Right ventricle myocardium inferior (tissue), 1 donor: ENCODE measurements at places on chromosomes 5 and 9. TPM values are rescaled to one million over a fixed set of nuclear protein-coding genes. Genes with fewer than 3 reads are reported as not detected.

Gene MYOT
- 22.4 TPM for total RNA-seq

Gene SREK1
- total RNA-seq: 27.5 TPM

DNA sequence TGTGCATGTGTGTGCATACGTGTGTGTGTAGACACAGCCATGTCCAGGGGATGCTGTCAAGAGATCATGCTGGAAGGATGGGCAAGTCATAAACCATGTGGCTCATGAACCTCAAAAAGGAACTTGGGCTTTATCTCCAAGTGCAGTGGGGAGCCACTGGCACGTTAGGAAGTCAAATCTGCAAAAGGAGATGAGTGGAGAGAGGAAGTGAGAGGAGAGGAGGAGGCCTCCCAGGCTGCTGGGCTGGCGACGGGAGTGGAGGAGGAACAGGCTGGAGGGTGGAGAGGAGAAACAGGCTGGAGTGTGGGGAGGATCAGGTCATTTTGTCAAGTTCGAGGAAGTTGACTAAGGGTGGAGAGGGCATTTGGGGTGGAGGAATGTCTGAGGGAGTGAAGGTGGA lies 29.2 kb upstream of the TIFAB start:
- no peak for DNase-seq

Gene MYMK
- not detected for total RNA-seq

DNA sequence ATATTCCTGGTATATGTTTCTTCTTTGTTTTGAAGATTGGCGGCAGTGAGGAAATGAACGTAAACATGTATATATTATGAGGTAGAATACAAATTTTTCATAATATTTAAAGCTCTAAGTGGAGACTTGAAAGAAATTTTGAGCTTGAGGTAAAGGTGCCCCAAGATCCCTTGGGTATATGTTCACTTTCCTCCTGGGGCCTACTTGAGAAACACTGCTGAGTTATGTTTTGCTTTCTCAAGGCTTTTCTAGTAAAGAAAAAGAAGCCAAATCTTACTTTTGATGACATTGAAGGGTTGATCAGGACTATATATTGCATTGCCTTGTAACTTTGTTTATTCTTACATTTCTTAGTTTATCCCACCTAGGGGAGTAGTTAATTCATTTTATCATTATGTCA lies 30.7 kb downstream of the AP3S1 start:
- no peak for DNase-seq

Gene PHYHD1
- 30.2 TPM for total RNA-seq

- peak; percentile 44 for DNase-seq
Observed at GRCh38 chr5:95959888-95960666, 1.6 kb downstream of the ELL2 start.

Gene FSD1L
- 4.5 TPM for total RNA-seq

Gene DND1
- total RNA-seq: 0.24 TPM

GRCh38 chr9:116322521-116322920 lies 168.9 kb downstream of the PAPPA start:
- DNase-seq: no peak

- DNase-seq: no peak
Observed at GRCh38 chr9:137042751-137043727, 2.9 kb downstream of the NPDC1 start.

DNA sequence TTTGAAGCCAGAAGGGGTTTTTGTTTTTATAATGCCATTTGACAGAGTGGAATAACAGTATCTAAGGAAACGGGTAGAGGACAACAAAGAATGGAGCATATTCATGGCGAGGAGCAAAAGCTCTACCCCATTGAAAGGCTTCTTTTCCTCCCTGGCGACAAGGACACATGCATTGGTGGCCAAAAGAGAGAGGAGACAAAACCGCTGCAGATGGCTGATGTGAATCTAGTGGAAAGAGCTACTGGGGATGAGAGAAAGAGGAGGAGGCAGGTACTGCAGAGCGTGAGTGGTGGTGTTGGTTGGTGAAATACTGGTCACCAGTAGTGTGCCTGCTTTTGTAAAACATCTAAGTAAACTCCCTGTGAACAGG lies 491 bp downstream of the APC start:
- DNase-seq: no peak

DNA sequence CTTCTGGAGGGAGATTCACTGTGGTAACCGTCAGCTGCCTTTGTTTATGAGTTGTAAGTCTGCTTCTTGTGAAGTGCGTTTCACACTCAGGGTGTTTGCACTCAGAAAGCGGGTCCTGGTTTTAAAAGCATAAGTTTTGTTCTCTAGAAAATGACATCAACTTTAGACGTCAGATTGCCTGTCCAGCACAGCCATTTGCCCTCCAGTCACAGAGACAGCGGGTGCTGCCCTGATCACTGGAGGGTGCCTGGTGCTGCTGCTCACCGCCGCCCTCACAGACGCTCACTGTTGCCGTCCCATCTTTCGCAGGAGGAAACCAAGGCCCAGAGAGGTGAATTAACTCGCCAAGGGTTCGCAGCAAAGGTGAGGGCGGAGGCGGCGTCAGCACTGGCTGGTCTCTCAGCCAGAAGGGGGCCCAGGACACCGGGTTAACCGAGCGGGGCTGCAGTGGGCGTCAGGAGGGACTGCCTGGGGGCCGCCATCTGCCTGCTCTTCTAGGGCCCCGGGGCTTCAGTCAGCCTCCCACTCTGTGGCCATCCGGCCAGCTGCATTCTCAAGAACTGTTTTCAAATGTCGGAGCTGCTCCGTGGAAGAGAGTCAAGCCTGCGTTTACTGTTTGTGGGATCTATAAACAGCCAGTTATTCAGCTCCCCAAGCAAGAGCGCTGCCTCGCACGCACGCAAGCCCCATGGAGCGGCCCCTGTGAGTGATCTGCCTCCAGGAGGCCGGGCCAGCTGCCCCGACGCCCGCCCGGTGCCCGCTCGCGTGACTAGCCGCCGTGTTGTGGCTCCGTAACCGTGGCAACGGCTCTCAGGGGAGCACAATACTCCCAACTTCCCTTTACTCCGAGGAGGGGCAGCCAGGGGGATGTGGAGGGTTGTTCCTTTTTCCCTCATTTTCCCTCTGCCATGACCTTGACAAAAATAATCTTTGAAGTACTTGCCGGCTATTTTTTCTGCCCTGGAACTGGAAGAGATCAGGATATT lies 43.4 kb upstream of the EXOC3 start:
- DNase-seq: peak; percentile 95

- DNase-seq: no peak
Observed at GRCh38 chr9:126208216-126208758, 118.3 kb upstream of the MVB12B start.

GRCh38 chr5:91159647-91160046 lies 223.5 kb downstream of the ARRDC3 start:
- no peak for DNase-seq

GRCh38 chr5:116411101-116411571 lies 163.5 kb downstream of the SEMA6A start:
- no peak for DNase-seq

GRCh38 chr5:172691886-172692285 lies 50.8 kb downstream of the NEURL1B start:
- no peak for DNase-seq

Gene TPD52L3
- not detected for total RNA-seq

DNA sequence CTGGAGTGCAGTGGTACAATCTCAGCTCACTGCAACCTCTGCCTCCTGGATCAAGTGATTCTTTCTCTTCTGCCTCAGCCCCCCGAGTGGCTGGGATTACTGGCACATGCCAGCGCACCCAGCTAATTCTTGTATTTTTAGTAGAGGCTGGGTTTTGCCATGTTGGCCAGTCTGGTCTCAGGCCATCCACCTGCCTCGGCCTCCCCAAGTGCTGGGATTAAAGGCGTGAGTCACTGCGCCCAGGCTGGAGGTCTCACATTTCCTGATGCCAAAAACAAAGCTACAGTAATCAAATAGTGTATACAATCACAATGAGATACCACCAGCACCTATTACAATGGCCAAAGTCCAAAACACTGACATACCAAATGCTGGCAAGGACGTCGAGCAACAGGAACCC lies 51.1 kb downstream of the TTLL11 start:
- DNase-seq: no peak

DNA sequence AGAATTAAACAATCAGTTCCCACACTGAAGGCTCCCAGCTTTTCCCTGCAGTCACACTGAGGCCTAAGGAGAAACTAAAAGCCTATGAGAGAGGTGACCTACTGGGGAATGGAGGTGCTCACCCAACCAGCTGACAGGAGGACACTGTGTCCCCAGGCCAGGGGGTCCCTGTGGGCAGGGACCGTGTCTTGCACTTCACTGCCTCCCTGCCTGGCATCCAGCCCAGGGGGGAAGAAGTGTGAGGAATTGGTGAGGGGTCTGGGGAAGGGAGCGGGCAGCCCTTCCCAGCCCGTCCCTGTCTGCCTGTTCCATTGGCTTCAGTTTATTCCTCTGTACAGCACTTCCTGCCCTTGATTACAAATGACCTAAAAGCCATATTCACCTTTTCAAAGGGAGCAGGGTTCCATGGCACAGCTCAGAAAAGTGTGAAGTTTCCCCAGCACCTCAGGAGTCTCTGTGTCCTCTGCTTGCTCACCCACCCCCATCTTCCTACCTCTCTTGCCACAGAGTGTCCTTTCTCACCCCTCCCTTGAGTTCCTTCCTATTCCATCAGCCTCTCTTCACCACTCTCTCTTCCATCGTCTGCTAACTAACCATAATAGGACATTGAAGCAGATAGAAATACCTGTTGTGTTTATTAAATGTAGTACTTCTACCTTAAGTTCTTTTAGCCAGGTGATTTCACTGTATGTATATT lies 12.9 kb downstream of the OTULINL start:
- DNase-seq: no peak

DNA sequence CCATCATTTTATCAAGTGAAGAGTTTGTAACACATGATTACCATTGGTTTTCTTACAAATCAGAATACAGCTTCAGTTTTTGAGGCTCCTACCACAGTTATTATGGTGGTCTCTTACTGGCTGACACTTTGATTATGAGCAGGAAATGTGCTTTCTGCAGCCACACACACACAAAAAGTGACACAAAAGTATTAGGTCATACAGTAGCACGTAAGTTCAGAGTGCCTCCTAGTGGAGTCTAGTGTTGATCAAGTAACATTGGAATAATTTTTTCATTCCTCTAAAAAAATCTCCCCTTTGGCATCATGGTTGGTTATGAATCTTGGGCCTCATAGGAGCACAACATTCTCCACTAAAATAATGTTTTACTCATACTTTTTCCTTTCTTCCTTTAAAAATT lies 37.6 kb downstream of the PAM start:
- no peak for DNase-seq

Gene GMCL2
- not detected for total RNA-seq

- no peak for DNase-seq
Observed at GRCh38 chr9:88530051-88530450, 4.9 kb upstream of the NXNL2 start.

- DNase-seq: peak; percentile 73
Observed at GRCh38 chr5:67234671-67235176, 38.1 kb upstream of the CD180 start.

Gene ZNF879
- 3.5 TPM for total RNA-seq

DNA sequence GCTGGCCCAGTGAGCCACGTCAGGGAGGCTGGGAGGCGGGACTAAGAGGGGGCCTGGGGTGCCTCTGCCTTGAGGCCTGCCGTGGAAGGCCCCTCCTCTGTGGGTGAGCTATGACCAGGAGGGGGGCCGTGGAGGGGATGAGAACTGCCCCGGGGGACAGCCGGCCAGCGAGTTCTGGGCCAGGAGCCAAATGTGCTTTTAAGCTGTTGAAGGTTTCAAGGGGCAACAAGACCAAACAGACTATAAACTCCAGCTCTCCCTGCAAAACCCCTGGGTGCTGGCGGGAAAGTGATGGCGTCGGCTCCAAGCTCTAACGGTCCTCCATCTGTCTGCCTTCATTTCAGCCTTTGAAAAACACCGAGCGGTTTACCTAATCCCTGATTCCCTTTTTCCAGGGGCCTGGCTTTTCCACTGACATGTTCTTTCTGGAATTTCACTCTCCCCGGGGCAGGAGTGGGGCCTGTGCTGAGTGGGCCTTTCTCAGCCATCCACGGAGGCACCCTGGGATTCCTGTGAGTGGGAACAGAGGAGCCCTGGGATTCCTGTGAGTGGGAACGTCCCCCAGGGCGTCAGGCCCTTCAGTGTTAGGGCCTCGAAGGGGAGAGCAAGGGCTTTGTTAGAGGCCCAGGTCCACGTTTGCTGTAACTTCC lies 65.6 kb downstream of the COL5A1 start:
- DNase-seq: peak; percentile 85

DNA sequence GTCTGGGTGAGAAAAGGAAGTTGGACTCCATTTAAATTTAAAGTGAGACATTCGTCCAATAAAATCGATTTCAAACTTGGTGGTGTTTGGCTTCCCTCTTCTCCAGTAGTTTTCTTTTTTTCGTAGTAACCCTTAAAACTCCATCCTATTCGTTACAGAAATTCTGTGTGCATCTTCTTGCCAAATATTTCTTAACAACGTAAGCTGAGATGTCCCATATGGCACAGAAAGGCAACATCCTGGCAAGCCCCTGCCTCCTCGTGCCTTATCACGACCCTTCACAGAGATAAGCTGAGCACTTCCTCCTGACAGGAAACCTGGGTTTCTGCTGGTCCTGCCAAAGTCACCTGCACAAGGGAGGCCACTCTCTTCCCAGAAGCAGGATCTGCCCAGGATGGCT lies 11.8 kb upstream of the ADAMTS2 start:
- DNase-seq: no peak

Gene TRIM36
- 0.19 TPM for total RNA-seq

Gene CDH18
- not detected for total RNA-seq

DNA sequence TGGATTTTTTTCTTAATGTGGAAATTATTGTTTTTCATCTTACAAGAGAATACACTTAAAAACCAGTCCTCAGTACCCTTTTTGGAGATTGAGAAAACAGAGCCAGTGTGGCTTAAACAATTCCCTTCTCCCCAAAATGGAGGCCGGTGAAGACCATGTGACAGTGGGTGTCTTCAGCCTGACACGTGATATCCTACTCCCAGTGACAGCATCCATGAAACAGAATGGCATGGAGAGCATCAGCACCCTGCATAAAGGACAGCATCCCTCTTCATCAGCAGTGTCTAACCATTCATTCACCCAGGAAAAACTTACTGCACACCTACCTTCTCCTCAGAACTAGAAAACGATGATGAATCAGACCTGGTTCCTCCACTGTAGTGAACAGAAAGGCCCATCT lies 103.4 kb upstream of the RAI14 start:
- DNase-seq: no peak

- DNase-seq: no peak
Observed at GRCh38 chr5:101977729-101978345, 318.2 kb downstream of the SLCO4C1 start.

GRCh38 chr9:12859704-12860251 lies 85.0 kb downstream of the LURAP1L start:
- no peak for DNase-seq

- DNase-seq: no peak
Observed at GRCh38 chr9:121651008-121651294, 483 bp upstream of the DAB2IP start.

DNA sequence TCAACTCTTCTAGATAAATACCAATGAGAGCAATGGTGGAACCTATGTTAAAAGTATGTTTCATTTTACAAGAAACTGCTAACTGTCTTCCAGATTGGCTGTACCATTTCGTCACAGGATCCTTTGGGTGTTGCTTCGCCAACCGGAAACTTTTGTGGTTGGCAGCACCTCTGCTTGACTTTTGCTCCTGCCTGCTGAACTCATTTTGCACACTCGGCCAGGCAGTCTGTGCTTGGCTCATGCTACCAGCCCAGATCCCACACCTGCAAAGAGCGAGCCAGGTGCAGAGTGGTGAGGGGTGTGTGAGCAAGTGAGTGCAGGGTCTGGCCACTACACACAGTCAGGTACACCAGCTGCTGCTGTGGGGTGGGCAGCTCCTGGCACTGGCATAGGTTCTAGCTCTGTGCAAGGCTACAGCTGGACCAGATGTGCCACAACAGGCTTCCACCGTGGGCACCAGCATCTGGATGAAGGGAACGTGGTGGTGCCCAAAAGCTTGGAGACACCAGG lies 422.3 kb downstream of the PRR16 start:
- DNase-seq: no peak

GRCh38 chr9:114991861-114992260 lies 61.5 kb upstream of the TNFSF8 start:
- no peak for DNase-seq
